ENCODE measurements at places on chromosomes 2 and 18.

- H3K27ac ChIP-seq, result no peak overlapping the region
- no peak for DNase-seq
- H3K4me1 ChIP-seq, result peaks cover 4% of the 10 kb centered on the region
- H3K4me3 ChIP-seq, result no peak overlapping the region
These were observed 273.2 kb downstream of the ARHGAP15 start for GRCh38 chr2:143402451-143402850.

DNA sequence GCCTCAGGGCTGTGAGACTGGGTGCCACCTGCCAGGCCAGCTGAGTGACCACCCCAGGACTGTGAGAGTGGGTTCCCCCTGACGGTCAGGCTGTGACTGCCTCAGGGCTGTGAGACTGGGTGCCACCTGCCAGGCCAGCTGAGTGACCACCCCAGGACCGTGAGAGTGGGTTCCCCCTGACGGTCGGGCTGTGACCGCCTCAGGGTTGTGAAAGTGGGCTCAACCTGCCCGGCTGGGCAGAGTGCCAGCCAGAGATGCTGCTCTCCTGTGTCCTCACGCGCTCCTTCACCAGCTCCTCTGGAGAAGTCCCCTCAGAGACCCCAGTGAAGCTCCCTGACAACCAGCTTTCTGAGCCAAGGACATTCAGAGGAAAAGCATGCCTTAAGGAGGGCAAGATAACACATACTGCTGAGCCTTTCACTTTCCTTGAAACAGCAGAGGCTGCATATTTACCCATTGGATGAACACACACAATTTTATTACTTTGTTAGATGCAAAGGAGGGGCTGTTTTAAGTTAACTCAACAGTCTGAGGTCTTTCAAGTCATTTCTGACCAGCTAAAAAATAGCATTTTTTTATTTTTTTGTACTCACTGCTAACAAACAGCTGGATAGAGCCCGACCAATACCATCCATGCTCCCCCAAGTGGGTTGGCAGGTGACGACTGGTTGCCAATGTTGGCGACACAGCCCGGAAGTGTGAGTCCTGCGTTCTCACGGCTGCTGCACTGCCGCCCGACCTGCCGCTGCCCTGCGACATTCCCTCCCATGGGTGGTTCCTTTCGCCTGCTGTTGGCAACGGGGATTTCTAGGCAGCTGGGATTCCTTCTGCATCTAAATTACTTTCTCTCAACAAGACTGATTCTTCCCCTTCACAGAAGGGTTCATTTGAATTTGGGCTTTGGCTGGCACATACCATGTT is 70.7 kb downstream of the NDUFA10 start:
- H3K4me3 ChIP-seq, result no peak overlapping the region
- H3K36me3 ChIP-seq, result peaks cover 4% of the 10 kb centered on the region
- H3K27me3 ChIP-seq, result no peaks in the 10 kb centered on the region
- H3K27ac ChIP-seq, result no peak overlapping the region

DNA sequence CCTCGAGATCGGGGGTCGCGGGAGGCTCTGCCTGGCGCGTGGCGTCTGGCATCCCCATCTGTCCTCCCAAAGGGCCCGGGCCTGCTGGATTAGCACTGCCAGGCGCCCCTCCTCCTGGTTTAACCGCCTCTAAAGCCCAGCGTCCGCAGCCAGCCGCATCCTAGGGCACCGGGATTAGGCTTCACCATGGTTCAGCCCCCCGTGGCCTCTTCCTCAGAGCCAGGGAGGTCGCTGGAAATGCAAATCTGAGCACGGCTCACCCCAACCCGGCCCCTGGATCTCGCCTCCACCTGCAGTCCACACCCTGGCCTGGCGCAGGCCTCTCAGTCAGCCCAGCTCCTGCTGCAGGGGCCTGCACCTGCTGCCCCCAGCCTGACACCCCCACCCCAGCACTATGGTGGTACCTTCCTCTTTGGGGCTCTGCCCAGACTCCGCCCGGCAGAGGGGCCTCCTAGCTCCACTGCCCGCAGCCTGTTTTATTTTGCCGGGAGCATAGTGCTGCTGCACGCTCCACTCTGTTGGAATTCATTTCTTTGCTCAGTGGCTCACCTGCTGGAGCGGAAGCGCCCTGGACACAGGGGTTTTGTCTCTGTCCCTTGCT is 13.2 kb downstream of the PRELID3A start:
- peaks cover 18% of the 10 kb centered on the region for H3K4me1 ChIP-seq
- peaks cover 8% of the 10 kb centered on the region for H3K36me3 ChIP-seq
- no peaks in the 10 kb centered on the region for H3K27me3 ChIP-seq
- peak overlapping the region; percentile 54 for H3K27ac ChIP-seq

DNA sequence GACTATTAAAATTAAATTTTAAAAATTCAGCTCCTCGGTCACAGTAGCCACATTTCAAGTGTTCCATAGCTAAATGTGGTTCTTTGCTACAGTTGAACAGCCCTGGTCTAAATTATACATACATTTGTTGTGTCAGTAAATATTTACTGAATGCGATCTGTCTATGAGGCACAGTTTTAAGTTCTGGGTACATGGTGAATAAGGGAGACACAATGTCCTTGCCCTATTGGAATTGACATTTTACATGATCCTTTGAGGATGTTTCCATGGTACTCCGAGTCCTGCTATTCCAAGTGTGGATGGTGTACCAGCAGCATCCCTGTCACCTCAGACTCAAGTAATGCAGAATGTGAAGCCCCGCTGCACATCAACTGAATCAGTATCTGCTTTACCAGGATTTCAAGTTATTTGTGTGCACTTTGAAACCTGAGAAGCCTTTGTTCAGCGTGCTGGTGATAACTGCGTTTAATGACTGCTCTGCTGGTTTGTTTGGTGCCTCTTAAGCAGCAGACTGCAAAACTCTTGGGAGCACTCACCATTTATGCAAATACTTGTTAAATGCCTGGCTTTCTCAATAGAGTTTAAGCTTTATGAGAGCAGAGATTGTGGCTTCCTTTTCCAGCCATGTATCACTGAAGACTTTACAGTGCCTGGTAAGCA is 1.5 kb downstream of the GALNT1 start:
- H3K4me1 ChIP-seq, result peaks cover 49% of the 10 kb centered on the region
- H3K27me3 ChIP-seq, result no peaks in the 10 kb centered on the region
- no peak for DNase-seq
- peaks cover 32% of the 10 kb centered on the region for H3K36me3 ChIP-seq
- H3K4me3 ChIP-seq, result peak overlapping the region; percentile 79

- DNase-seq, result no peak
- H3K4me1 ChIP-seq, result peaks cover 24% of the 10 kb centered on the region
- H3K27ac ChIP-seq, result no peak overlapping the region
- H3K36me3 ChIP-seq, result peaks cover 9% of the 10 kb centered on the region
- H3K4me3 ChIP-seq, result peak overlapping the region; percentile 77
These were observed 38.0 kb downstream of the ADNP2 start for GRCh38 chr18:80147037-80147417.

GRCh38 chr2:1521191-1521877 is 108.1 kb downstream of the TPO start:
- H3K36me3 ChIP-seq, result no peaks in the 10 kb centered on the region
- H3K27me3 ChIP-seq, result peaks cover 6% of the 10 kb centered on the region
- no peak overlapping the region for H3K27ac ChIP-seq
- DNase-seq, result no peak
- H3K4me1 ChIP-seq, result no peaks in the 10 kb centered on the region

DNA sequence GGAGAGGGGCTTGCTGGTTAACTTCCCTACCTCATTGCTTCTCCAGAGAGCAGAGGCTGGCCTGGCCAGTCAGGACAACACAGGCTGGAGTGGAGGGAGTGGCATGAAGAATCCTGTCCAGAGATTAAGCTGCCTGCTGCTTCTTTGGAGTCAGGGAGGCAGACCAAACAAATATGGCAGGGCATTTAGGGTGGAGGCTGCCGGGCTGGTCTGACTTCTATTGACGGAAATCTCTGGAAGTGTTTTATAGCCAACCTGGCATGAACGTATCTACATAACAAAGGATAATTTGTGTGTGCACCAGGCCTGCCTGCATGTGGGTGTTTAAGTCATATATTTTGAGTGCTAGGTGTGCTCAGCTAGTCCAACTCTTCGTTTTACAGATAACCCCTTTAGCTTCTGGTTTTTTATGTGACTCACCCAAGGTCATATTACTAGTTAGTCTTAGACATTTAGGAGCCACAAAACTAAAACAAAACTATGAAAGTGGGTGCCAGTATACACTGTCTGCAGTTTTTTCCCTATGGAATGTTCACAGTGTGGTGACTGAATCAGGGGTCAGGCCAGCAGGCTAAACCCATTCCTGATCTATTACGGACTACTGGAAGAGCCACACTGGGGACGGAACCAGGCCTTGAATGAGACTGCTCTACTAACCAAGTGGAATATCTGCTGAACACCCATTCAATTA is 5.5 kb downstream of the NPC1 start:
- H3K4me1 ChIP-seq, result peaks cover 26% of the 10 kb centered on the region
- H3K36me3 ChIP-seq, result peaks cover 5% of the 10 kb centered on the region
- H3K27ac ChIP-seq, result no peak overlapping the region

DNA sequence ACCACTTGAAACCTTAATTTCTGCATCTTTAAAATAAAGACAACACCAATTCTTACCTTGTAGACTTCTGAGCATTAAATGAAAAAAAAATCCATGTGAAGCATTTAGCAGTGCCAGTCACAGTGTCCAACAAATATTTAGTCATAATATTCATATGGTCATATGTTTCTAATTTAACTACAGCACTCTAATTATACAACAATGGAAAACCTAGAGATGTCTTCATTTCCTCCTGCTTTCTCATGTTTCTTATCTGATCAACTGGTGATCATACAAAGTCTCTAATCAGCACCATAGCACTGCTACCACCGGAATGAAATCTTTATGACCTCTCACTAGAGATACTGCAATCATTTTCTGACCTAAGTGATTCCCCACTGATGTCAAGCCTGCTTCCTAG is 10.2 kb upstream of the SCN3A start:
- no peaks in the 10 kb centered on the region for H3K36me3 ChIP-seq
- H3K4me3 ChIP-seq, result no peak overlapping the region
- H3K27me3 ChIP-seq, result peaks cover 16% of the 10 kb centered on the region
- H3K27ac ChIP-seq, result no peak overlapping the region

DNA sequence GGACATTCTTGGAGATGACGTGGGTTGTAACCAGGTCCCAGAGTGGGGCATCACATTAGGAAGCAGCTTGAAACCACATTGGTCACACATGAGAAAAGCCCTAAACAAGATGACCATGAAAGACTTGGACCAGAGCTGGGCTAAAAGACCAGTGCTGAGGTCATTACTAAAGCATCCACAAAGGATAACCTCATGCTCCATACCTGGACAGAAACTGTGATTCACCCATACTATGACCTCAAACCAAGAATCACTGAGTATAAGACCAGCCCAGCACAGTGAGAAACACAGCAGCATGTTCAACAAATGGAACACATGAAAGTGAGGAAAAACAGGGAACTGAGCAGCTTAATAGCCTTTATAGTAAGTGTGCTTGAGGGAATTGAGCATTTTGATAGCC is 635.5 kb upstream of the NETO1 start:
- H3K27ac ChIP-seq, result no peak overlapping the region
- peaks cover 10% of the 10 kb centered on the region for H3K4me1 ChIP-seq
- no peaks in the 10 kb centered on the region for H3K36me3 ChIP-seq
- DNase-seq, result no peak
- no peak overlapping the region for H3K4me3 ChIP-seq

DNA sequence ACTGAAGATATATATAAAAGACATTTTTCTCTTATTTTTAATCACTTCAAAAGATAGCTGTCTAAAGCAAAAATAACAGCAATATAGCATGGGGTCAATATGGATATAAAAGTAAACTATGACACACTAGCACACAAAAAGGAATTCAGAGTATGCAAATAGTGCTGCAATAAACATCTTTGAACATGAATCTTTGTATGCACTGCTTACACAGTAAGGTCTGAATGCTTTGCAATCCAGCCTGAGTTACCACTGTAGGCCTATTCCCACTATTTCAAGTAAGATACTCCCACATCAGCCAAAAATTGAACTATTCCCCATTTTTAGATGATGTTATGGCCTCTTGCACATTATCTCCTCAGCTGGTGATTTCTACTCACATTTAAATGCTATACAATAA is 27.4 kb upstream of the ERCC3 start:
- no peak overlapping the region for H3K27ac ChIP-seq
- no peaks in the 10 kb centered on the region for H3K27me3 ChIP-seq

Data from osteocyte (in vitro differentiated cells).